ENCODE measurements at places on chromosomes 12 and 14.
A peak's percentile ranks its signal among the peaks of the same experiment; 100 is the strongest.

GRCh38 chr12:32917094-32917611, 20.6 kb upstream of the PKP2 start:
- DNase-seq, result no peak

DNA sequence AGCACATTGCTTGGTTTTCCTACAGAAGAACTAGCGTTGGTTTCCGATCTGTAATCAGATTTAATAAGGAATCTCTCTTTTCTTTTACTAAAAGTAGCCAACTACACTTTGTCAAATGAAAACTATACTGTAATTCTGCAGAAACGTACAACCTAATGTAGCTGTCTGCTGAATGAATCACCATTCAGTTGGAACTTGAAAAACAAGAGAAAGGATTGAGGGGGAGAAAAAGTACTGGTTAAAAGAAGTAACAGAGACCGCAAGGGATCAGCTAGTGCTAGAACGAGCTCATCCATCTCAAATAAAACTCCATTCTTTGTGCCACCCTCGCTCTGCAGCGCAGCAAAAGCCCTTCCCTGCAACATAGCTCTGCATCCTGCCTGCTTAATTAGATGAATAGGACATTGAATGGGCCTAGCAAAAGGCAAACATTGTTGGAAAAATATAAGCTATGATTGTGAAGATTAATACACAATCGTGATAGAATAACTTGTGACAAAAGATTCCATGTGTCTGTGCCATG, 2.6 kb downstream of the GARIN2 start:
- no peak for DNase-seq

DNA sequence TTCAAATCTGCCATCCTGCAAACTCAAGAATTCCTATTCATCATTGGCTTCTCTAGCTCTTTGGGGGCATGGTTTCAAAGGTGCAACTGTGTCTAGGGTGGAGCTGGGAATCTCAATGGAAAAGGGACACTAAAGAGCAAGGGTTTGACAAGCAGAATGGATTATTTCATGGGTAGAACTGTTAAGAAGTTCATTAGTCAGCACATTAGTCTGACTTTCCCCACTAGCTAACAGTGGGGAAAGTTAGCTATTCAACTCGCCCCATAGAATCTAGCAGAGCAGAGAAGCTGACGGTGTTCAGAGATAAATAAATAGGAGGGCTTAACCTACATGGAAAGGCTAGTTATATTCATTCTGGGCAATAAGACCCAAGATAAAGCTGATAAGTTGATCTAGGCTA, 153.9 kb downstream of the EMP1 start:
- no peak for DNase-seq

GRCh38 chr12:25377469-25378177, 126.9 kb upstream of the KRAS start:
- DNase-seq, result no peak

DNA sequence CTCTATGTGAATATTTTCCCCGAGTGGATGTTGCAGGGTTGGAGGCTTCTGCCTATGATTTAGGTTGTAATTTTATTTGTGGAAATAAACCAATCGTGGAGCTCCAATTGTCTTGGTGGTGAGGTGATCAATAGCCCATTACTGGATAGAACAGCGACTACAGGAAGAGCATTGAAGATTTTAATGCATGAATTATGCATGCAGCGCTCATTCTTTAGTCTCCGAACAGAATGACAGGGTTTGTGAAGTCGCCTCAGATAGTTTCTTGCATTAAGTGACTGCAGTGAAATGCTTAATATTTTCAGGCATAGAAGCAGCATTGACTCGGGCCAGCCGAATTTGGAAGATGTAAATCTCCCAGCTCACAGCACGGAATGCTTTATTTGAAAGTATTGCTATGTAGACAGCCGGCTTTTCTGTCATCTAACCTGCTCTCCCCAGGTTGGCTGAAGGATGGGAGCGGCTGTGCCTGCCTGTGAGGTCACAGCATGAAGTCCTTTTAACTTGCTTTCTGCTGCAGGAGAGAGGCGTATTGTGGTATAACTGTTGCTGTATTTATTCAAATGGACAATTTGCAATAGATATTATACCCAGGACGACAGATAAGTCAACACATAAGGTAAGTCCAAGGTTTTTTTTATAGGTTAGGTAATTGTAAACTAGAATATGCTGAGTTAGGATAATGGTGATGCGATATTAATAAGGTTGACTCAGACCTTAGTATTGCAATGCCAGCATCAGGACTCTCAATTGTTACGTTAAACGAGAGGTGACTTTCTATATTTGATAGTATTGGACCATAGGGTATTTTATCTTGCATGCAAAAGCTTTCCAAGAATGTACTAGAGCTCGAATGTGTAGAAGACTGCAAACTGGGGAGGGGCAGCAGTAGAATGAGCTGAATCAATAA, 135.7 kb downstream of the CNTN1 start:
- DNase-seq, result no peak

- no peak for DNase-seq
These were observed 164.9 kb downstream of the NAV3 start for GRCh38 chr12:77995436-77996167.

DNA sequence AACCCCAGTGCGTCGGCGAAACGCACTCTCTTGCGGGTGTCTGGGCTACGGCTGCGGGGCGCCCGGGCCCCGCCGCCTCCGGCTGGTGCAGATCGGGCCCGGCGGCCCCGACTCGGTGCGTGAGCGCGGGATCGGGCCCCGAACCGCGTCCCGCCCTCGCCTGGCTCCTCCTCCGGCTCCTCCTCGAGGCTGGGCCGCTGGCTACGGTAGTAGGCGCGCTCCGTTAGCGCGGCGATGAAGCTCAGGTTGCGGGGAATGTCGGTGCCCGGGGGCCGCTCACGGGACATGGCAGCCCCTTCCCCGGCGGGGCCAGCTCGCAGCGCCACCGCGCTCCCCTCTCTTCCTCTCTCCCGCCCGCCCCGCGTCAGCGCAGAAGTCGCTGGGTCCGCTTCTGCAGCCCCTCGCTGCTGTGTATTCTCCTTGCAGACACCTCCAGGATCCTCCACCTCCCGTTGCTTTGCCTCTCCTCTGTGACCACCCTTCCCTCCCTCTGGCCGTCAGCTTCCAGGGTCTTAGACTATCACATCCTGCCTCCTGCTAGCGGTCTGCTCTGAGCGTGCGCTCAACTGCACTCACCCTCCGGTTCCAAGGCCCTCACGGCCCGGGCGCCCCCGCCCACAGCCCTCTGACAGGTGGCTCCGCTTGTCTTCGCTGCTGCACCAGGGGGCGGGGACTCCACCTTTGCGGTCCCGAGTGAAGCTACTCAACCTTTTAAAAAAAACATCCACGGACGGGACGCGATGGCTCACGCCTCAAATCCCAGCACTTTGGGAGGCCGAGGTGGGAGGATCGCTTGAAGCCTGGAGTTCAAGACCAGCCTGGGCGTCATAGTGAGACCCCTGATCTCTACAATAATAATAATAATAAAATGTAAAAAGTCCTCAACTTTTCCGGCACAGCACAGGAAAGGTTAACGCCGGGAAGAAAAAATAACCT, at the start of gene PPP1R3E:
PPP1R3E (minus strand) TSS at position 570 of the 936 bp plus-strand sequence; CDS start at position 287, 283 bp downstream.
- DNase-seq, result peak; percentile 81

GRCh38 chr14:53432378-53432802, 279.3 kb upstream of the DDHD1 start:
- no peak for DNase-seq

GRCh38 chr12:27821259-27821973, 41.4 kb upstream of the MANSC4 start:
- DNase-seq, result no peak

DNA sequence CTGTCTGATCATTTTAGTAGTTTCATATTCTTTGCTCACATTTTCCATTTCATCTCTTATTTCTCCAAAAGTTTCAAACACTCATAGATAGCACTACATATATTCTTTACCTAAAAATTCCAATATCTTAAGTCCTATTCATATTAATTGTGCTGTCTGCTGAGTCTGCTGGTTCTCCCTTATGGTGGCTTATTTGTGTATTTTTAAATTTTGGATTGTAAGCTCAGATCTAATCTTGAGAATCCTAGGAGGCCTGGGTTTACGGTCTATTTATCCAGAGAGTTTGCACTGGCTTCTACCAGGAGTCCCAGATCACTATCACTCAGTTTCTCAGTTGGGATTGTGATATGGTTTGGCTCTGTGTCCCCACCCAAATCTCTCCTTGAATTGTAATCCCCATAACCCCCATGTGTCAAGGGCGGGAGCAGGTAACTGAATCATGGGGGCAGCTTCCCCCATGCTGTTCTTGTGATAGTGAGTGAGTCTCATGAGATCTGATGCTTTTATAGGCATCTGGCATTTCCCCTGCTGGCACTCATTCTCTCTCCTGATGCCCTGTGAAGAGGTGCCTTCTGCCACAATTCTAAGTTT, 10.2 kb downstream of the NT5DC3 start:
- no peak for DNase-seq

DNA sequence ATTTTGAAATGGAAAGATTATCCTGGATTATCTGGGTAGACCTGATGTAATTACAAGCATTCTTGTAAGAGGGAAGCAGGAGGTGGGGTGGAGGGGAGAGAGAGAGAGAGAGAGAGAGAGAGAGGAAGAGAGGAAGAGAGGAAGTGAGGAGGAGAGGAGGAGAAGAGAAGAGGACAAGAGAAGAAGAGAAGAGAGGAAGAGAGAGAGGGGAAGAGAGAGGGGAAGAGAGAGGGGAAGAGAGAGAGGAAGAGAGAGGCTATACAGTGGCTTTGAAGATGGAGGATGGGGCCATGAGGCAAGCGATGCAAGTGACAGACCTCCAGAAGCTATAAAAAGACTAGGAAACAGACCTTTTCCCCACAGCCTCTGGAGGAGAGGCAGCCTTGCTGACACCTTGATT, 13.7 kb upstream of the CHST11 start:
- DNase-seq, result no peak

DNA sequence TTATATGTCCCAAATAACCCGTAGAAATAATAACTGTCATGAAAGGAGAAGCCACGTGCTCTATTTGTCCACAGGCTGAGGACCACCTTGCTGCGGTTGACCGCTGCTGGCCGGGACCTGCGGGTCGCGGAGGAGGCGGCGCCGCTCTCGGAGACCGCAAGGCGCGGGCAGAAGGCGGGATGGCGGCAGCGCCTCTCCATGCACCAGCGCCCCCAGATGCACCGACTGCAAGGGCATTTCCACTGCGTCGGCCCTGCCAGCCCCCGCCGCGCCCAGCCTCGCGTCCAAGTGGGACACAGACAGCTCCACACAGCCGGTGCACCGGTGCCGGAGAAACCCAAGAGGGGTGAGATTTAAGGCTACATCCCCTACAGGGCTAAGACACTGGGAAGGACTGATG, 21.0 kb downstream of the RPGRIP1 start:
- peak; percentile 8 for DNase-seq

DNA sequence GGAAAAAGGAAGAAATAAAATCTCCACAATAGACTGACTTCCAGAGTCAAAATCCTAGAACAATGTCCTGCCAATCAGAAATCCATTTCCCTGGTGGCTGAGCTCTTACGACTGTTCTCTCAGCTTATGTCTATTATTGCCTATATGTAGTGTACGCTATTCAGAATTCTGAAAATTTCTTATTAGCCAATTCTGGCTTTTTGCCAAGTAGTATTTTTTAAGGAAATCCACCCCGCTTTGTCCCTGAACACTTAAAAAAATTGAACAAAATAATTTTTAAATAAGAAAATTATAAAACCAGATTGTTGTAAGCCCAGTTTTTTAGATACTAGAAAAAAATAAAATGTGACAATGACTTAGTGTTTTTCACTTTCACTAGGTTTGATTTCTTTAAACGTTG, 143.0 kb downstream of the KCNA5 start:
- no peak for DNase-seq

GRCh38 chr12:124160097-124160756, 134.7 kb upstream of the RFLNA start:
- no peak for DNase-seq

DNA sequence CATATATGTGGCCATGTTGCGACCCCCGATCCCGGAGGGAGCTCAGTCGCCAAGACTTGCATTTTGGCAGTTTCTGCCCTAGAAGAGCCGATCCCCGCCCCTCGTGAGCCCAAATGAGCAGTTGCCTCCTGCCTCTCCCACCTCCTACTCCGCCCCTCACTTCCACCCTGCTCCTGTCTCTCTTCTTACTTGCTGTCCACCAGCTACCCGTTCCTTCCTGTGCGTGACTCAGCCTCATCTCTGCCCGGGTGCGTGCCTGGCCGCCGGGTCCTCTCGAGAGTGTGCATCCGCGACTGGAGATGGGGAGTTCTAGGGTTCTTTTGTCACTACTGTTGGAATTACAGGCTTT, 585 bp downstream of the GPATCH2L start:
- DNase-seq, result no peak

Data from NCI-H187 (cell line).